Thyroid gland (tissue), 4 donors: ENCODE measurements at places on chromosomes 2 and 18. TPM values are rescaled to one million over a fixed set of nuclear protein-coding genes. Genes with fewer than 3 reads are reported as not detected.

DNA sequence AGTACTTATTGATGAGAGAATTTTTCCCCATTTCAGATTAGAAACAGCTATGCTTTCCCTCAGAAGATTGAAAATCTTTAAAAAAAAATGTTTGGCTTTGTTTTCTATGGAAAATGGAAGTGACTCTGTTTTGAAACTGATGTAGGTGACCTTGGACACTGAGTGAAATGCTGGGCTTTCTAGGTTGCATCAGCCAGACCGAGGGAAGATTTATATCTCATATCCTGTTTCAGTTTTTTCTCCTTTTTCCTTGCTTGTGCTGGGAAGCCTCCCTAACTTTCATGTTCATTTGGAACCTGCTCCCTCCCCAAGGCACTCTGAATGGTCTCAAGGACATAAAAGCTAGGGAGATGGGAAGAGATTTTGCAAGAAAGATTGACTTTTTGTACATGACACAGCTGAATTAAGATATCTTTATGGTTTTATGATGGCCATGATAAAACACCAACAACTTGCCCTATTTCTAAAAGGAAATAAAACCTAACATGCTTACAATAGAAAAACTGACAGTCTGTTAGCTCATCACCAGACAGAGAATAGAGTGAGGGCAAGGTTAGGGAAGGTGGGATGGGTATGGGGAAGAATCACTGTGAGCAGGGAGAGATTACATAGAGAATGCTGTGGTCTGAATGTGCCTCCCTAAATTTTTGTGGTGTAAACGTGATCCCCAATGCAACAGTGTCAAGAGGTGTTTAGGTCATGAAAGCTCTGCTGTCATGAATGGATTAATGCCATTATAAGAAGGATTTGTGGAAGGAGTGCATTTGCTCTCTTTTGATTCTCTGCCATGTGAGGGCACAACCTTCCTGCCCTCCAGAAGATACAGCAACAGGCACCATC, 249.7 kb downstream of the TPGS2 start:
- no peaks in the 10 kb centered on the region for H3K27me3 ChIP-seq
- no peak overlapping the region for H3K27ac ChIP-seq
- no peaks in the 10 kb centered on the region for H3K4me1 ChIP-seq
- H3K36me3 ChIP-seq: no peaks in the 10 kb centered on the region

GRCh38 chr2:47704287-47704686, 78.7 kb upstream of the MSH6 start:
- no peaks in the 10 kb centered on the region for H3K36me3 ChIP-seq
- no peaks in the 10 kb centered on the region for H3K4me1 ChIP-seq
- no peak for DNase-seq
- H3K27ac ChIP-seq: no peak overlapping the region
- H3K27me3 ChIP-seq: no peaks in the 10 kb centered on the region
- no peak overlapping the region for H3K4me3 ChIP-seq

GRCh38 chr2:113966832-113967231, 76.9 kb downstream of the ACTR3 start:
- DNase-seq: no peak
- H3K27ac ChIP-seq: no peak overlapping the region
- no peaks in the 10 kb centered on the region for H3K27me3 ChIP-seq
- H3K36me3 ChIP-seq: no peaks in the 10 kb centered on the region

DNA sequence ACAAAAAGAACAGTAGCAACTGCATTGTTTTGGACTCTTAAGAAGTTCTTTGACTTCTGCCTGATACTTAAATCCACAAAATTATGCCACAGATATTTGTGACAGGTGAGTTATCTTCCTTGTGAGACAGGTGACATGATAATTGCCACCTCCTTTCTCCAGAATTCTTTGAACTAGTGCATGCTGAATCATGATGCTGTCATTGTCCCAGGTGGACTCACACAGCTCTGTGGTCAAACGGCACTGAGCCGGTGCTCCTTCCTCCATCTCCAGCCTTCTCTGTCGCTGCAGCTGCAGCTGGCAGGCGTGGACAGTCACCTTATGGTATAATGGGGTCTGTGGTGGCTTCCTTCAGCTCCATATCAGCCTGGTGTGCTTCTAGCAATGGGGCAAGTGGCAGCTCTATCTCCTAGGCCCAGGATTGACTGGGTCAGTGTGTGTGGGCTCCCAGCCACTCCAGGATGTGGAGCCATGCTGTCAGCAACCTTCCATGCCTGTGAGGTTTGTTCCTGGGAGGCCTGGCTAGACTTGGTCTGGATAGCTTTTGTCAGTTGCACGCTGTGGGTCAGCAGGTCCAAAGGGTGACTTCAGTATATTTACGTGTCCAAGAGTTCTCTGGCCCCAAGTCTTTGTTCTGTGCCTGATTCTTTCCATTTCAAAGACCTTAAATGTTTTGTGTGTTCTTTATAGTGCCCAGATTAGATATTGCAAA, 15.7 kb downstream of the ARMC9 start:
- no peak overlapping the region for H3K4me3 ChIP-seq
- no peak for DNase-seq
- peaks cover 8% of the 10 kb centered on the region for H3K36me3 ChIP-seq
- no peak overlapping the region for H3K27ac ChIP-seq
- H3K27me3 ChIP-seq: no peaks in the 10 kb centered on the region

GRCh38 chr2:158586491-158586890, 129.7 kb downstream of the PKP4 start:
- no peak overlapping the region for H3K27ac ChIP-seq
- no peaks in the 10 kb centered on the region for H3K27me3 ChIP-seq
- peaks cover 3% of the 10 kb centered on the region for H3K36me3 ChIP-seq
- DNase-seq: no peak

GRCh38 chr2:194883711-194884110, 773.3 kb upstream of the SLC39A10 start:
- H3K36me3 ChIP-seq: no peaks in the 10 kb centered on the region
- DNase-seq: no peak
- H3K27me3 ChIP-seq: no peaks in the 10 kb centered on the region
- H3K27ac ChIP-seq: no peak overlapping the region
- no peaks in the 10 kb centered on the region for H3K4me1 ChIP-seq

- no peaks in the 10 kb centered on the region for H3K4me1 ChIP-seq
- DNase-seq: no peak
- no peak overlapping the region for H3K4me3 ChIP-seq
- no peaks in the 10 kb centered on the region for H3K36me3 ChIP-seq
These were observed 348.1 kb downstream of the SOCS6 start for GRCh38 chr18:70636991-70637390.

DNA sequence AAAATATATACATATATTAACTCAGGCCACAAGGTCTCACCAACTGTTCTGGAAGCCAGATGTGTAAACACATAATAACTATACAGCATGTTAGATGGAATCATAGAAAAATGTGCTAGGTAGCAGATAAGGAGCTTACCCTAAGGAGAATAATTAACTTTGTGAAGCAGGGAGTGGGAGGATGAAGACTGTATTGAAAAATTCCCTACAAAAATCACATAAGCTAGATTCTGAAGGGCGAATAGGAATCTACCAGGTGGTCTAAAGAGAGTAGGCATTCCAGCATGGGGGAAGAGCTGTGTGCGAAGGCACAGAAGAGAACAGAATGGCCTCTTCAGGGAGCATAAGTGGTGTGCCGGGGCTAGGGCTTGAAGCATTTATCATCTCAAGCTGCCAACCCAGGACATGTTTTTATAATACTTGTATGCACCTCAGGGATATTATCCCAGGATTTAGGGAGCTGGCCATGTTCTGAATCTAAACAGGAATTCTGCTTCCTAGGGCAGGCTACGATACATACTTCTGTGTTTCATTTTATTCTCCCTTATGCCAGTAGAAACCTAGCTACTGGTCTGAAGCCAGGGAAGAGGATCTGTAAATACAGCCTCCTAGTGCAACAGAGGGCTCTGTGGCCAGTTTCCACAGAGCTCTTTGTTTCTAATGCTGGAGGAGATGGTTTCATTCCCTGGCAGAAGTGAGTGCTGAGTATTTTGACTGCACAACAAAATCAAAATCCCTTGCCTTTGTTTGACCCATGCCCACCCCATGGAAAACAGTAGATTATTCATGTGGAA, 56.7 kb downstream of the NEMP2 start:
- no peaks in the 10 kb centered on the region for H3K36me3 ChIP-seq
- peaks cover 29% of the 10 kb centered on the region for H3K4me1 ChIP-seq
- H3K4me3 ChIP-seq: no peak overlapping the region

GRCh38 chr2:31219131-31219969, 2.0 kb upstream of the CAPN14 start:
- H3K4me3 ChIP-seq: no peak overlapping the region
- DNase-seq: no peak
- H3K4me1 ChIP-seq: no peaks in the 10 kb centered on the region
- no peak overlapping the region for H3K27ac ChIP-seq
- H3K36me3 ChIP-seq: no peaks in the 10 kb centered on the region
- H3K27me3 ChIP-seq: no peaks in the 10 kb centered on the region

The NETO1 gene
- total RNA-seq: 0.54 TPM

The LYG1 gene
- total RNA-seq: not detected

DNA sequence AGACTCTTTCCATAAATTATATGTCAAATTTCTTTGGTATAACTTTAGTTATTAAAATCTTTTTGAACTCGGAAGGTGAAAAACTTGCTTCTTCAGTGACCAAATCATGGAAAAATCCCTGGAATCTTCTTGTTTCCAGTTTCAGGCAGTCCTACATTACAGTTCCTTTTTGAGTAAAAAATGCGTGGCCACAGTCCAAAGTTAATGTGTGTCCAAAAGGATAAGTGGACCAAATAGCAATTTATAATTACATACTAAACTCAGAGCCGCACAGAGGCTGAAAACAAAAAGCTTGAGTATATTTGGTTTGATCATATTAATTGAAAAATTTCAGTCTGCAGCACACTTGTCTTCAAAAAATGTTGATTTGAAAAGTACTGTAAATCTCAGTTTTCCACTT, 28.4 kb upstream of the DYNC2LI1 start:
- H3K4me1 ChIP-seq: no peaks in the 10 kb centered on the region
- no peak for DNase-seq
- no peak overlapping the region for H3K4me3 ChIP-seq
- peak overlapping the region; percentile 53 for H3K27ac ChIP-seq

DNA sequence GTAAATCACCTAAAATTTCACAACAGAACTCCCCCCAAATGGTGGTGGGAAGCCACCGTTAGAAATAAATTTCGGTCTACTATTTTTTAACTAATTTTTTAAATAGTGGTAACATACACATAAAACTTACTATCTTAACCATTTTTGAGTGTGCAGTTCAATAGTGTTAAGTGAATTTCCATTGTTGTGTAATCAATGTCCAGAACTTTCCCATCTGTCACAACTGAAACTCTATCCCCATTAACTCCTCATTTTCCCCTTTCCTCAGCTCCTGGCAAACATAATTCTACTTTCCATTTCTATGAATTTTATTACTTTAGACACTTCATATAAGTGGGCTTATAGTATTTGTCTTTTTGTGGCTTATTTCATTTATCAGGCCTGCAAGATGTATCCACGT, 34.1 kb upstream of the HNMT start:
- H3K4me3 ChIP-seq: no peak overlapping the region
- H3K4me1 ChIP-seq: no peaks in the 10 kb centered on the region
- H3K36me3 ChIP-seq: no peaks in the 10 kb centered on the region
- no peak for DNase-seq
- no peak overlapping the region for H3K27ac ChIP-seq

DNA sequence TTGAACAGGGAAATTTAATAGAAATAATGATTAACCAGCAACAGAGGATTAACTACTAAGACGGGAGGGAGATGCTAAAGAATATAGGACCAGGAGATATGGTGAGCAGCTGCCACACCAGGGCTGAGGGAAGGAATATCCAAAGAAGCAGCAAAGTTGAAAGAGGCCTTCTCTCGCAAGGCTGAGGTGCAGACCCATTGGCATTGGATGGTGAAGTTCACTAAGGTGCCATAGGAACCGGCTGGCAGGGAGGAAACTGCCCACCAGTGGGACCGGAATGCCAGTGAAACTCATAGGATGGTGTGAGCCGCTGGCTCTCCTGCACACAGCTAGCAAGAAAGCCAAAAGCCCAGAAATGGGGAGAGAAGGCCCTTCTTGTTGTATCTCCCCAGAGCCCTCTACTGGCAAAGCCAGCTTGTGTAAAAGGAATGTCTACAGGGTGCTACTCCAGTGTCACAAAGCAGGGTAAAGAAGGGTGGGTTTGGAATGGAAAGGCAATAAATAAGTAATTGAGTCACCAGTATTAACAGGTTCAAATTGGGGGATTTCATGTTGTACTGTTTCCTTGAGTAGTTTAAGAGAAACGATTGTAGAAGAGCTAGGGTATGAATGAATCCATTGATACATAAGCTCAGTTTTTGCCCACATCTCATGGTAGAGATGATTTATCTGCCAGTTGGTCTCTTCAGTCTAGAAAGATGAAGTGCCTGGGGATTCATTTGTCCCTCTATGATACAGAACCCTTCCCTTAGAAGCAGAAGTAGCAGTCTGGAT, 36.0 kb downstream of the FARP2 start:
- no peaks in the 10 kb centered on the region for H3K27me3 ChIP-seq
- no peak overlapping the region for H3K27ac ChIP-seq
- H3K4me3 ChIP-seq: no peak overlapping the region
- H3K4me1 ChIP-seq: no peaks in the 10 kb centered on the region
- H3K36me3 ChIP-seq: no peaks in the 10 kb centered on the region
- DNase-seq: no peak

GRCh38 chr2:222732489-222733178, 61.2 kb downstream of the MOGAT1 start:
- no peak overlapping the region for H3K27ac ChIP-seq
- DNase-seq: no peak
- no peaks in the 10 kb centered on the region for H3K36me3 ChIP-seq
- no peaks in the 10 kb centered on the region for H3K4me1 ChIP-seq
- H3K27me3 ChIP-seq: no peaks in the 10 kb centered on the region

The ASXL3 gene
- 19.7 TPM for total RNA-seq

The COX5B gene
- 610 TPM for total RNA-seq

- no peak overlapping the region for H3K4me3 ChIP-seq
- H3K27ac ChIP-seq: no peak overlapping the region
- H3K27me3 ChIP-seq: no peaks in the 10 kb centered on the region
- no peak for DNase-seq
These were observed 9.5 kb downstream of the KLHL14 start for GRCh38 chr18:32763293-32763692.

DNA sequence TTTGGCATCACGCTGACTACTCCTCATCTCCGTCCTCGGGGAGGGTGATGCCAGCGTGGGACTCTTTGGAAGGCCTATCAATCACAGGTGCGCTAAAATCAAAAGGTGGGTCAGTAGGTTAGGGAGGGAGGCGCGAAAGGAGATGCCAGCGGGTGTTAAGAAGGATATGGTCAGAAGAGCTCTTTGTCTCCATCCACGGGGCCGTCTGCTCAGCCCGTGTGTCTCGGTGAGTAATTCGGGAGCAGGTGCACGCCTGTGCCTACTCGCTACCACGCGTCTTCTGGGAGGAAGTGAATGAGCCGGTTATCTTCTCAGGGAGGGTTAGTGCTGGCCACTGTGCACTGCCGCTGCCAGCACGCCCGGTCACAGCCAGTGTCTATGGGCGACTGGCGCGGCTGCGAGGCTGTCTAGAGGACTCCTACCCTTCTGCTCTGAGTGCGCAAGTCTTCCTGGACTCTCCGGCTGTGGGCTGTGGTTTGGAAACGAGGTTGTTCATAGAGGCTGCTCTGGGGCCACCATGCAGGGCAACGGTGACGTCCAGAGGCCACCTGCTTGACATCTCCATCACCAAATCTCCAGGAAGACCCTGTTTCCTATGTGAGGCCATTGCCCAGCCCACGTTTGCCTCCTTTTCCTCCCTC, 153.4 kb downstream of the MBP start:
- H3K36me3 ChIP-seq: no peaks in the 10 kb centered on the region
- peaks cover 46% of the 10 kb centered on the region for H3K4me1 ChIP-seq
- no peaks in the 10 kb centered on the region for H3K27me3 ChIP-seq
- H3K27ac ChIP-seq: no peak overlapping the region
- DNase-seq: no peak
- no peak overlapping the region for H3K4me3 ChIP-seq
